ENCODE measurements at places on chromosomes 7 and 10. TPM values are rescaled to one million over a fixed set of nuclear protein-coding genes. Genes with fewer than 3 reads are reported as not detected.

DNA sequence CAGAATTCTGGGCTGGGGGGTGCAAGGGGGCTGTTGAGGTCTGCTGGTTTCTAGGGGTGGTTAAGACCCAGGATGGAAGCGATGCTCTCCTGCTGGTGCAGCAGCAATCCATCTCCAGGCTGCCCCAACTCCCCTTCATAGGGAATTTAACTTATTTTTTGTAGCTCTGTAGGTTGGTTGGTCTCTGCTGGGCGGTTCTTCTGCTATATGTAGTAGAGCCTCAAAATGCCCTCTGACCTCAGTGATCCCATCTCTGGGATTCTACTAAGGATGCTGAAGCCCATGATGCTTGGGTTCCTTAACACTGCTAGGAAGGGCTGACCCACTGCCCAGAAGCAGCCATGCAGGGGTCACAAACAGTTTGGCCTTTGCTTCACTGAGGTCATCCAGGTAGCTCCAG, 49.2 kb downstream of the LRRC20 start:
- H3K36me3 ChIP-seq = no peaks in the 10 kb centered on the region
- no peak for DNase-seq
- H3K4me3 ChIP-seq = no peak overlapping the region
- peak overlapping the region; percentile 82 for H3K27ac ChIP-seq
- no peaks in the 10 kb centered on the region for H3K27me3 ChIP-seq

DNA sequence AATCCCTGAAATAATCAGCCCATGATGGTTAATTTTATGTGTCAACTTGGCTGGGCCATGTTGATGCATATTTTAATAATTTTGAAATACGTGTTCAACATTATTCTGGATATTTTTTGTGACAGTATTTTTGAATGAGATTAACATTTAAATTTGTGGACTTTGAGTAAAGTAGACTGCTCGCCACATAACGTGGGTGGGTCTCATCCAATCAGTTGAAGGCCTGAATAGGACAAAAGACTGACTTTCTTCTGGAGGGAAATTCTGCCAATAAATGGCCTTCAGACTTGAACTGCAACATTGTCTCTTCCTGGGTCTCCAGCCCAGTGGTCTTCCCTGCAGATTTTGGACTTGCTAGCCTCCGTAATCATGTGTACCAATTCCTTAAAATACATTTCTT, 53.6 kb upstream of the BICC1 start:
- peak overlapping the region; percentile 58 for H3K27ac ChIP-seq
- no peak overlapping the region for H3K4me3 ChIP-seq
- no peaks in the 10 kb centered on the region for H3K4me1 ChIP-seq
- no peak for DNase-seq
- no peaks in the 10 kb centered on the region for H3K27me3 ChIP-seq

DNA sequence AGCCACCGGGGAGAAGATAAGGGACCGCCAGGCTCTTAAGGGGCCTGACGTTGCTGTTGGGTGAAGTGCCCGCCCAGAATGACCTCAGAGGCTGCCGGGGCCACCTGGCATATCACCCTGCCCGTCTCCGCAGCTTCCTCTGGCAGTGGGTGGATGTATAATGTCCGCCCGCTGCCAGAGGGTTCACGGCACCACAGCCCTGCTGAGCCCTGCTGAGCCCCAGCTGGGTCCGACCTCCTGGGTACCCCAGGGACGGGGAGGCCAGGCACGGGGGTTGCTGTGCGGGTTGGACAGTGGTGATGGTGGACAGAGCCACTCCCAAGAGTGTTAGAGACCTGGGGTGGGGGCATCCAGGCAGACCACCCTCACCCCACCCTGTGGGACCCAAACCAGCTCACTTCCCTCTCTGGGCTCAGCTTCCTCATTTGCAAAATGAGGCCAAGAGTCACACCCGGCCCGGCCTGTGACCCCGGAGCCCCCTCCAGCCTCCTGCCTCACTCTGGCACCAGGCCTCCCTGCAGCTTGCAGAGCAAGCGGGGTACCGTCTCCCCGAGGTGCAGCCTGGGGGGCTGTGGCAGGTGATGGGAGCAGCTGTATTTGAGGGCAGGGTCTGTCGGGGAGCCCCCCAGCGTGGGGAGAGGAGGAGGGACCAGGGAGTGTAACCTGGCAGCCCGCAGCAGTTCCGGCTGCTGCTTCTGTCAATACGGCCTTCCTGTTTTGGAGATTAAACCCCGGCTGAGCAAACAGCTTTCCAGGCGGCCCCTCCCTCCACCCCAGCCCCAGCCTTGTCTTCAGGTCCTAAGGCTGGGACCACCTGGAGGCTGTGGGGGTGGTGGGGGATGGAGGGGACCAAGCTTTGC, 8.4 kb upstream of the LFNG start:
- H3K4me3 ChIP-seq = no peak overlapping the region
- H3K27me3 ChIP-seq = no peaks in the 10 kb centered on the region
- DNase-seq = no peak
- H3K36me3 ChIP-seq = no peaks in the 10 kb centered on the region
- H3K27ac ChIP-seq = peak overlapping the region; percentile 42

GRCh38 chr7:123271856-123272255, 72.1 kb upstream of the SLC13A1 start:
- H3K4me3 ChIP-seq = no peak overlapping the region
- no peaks in the 10 kb centered on the region for H3K36me3 ChIP-seq
- H3K27ac ChIP-seq = no peak overlapping the region
- H3K4me1 ChIP-seq = no peaks in the 10 kb centered on the region

DNA sequence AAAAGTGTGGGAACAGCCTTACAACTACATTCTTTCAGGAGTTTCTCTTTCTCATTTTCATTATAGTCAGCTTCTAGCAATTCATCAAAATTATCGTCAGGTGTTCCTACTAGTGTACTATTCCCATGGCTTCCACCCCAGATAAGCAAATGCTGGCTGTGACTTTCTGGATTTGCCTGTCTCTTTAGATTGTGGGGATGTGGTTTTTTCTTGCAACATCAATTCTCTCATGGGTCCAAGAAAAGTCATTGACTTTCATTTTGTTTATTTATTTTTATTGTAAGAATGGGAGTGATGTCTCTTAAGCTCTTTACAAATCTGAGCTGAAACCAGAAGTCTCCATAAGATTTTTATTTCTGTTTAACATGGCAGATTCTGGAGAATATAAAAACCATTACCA, 349.7 kb upstream of the SEMA3C start:
- H3K27me3 ChIP-seq = no peaks in the 10 kb centered on the region
- no peaks in the 10 kb centered on the region for H3K36me3 ChIP-seq
- no peaks in the 10 kb centered on the region for H3K4me1 ChIP-seq
- H3K4me3 ChIP-seq = no peak overlapping the region
- no peak overlapping the region for H3K27ac ChIP-seq
- DNase-seq = no peak

- H3K27ac ChIP-seq = no peak overlapping the region
- DNase-seq = no peak
These were observed 13.0 kb upstream of the CHST15 start for GRCh38 chr10:124106241-124106879.

- peaks cover 76% of the 10 kb centered on the region for H3K4me1 ChIP-seq
- DNase-seq = no peak
- H3K27me3 ChIP-seq = no peaks in the 10 kb centered on the region
- H3K27ac ChIP-seq = peak overlapping the region; percentile 98
- H3K4me3 ChIP-seq = peak overlapping the region; percentile 93
These were observed 41.6 kb downstream of the HK1 start for GRCh38 chr10:69319841-69320316.

DNA sequence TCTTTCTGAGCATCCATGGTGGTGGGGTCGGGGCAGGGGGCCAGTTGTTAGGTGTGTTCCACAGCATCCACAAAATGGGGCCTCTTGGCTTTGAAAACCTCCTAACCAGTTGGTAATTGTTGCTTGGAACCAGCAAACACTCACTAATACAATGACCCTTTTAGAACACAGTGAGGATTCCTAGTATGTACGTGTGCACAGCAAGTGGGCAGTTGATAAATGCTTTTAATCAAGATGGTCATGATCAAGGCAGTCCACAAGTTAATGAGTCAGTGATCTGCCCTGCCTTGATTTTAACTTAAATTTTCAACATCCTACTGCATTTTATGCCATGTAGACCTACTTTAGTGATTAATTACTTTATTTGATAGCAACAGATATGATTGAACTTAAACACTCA, 103.1 kb downstream of the ETV1 start:
- no peak for DNase-seq
- no peak overlapping the region for H3K27ac ChIP-seq
- H3K27me3 ChIP-seq = no peaks in the 10 kb centered on the region
- H3K4me1 ChIP-seq = no peaks in the 10 kb centered on the region
- no peaks in the 10 kb centered on the region for H3K36me3 ChIP-seq

DNA sequence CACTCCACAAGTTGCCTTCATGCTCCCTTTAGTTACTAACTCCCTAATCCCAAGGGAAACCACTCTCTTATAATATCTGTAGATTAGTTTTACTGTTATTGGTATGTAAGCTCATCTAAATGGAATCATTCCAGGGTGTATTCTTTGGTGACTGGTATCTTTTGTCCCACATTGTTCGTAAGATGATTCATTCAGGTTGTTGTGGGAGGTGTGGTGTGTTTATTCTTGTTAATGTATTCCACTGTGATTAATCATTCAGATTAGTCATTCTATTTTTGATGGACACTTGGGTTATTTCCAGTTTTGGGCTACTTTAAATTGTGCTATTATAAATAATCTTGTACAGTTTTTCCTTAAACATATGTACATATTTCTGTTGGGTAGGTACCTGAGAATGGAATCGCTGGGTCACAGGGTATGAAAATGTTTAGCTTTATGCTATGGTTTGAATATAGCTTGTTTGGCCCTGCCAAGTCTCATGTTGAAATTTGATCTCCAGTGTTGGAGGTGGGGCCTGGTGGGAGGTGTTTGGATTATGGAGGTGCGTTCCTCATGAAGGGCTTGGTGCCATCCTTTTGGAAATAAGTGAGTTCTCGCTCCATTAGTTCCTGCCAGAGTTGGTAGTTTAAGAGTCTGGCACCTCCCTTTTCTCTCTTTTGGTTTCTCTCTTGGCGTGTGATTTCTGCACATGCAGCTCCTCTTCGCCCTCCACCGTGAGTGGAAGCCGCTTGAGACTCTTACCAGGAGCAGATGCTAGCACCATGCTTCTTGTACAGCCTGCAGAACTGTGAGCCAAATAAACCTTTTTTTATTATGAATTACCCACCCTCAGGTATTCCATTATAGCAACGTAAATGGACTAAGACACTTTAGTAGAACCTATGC, 13.8 kb downstream of the BTRC start:
- H3K27ac ChIP-seq = no peak overlapping the region
- H3K4me3 ChIP-seq = no peak overlapping the region
- H3K36me3 ChIP-seq = peaks cover 16% of the 10 kb centered on the region
- no peaks in the 10 kb centered on the region for H3K27me3 ChIP-seq
- H3K4me1 ChIP-seq = peaks cover 40% of the 10 kb centered on the region
- no peak for DNase-seq

- no peaks in the 10 kb centered on the region for H3K36me3 ChIP-seq
- H3K27ac ChIP-seq = peak overlapping the region; percentile 97
- H3K4me3 ChIP-seq = peak overlapping the region; percentile 82
- DNase-seq = no peak
- H3K4me1 ChIP-seq = peaks cover 13% of the 10 kb centered on the region
These were observed 12.0 kb upstream of the EBLN1 start for GRCh38 chr10:22229802-22230157.

DNA sequence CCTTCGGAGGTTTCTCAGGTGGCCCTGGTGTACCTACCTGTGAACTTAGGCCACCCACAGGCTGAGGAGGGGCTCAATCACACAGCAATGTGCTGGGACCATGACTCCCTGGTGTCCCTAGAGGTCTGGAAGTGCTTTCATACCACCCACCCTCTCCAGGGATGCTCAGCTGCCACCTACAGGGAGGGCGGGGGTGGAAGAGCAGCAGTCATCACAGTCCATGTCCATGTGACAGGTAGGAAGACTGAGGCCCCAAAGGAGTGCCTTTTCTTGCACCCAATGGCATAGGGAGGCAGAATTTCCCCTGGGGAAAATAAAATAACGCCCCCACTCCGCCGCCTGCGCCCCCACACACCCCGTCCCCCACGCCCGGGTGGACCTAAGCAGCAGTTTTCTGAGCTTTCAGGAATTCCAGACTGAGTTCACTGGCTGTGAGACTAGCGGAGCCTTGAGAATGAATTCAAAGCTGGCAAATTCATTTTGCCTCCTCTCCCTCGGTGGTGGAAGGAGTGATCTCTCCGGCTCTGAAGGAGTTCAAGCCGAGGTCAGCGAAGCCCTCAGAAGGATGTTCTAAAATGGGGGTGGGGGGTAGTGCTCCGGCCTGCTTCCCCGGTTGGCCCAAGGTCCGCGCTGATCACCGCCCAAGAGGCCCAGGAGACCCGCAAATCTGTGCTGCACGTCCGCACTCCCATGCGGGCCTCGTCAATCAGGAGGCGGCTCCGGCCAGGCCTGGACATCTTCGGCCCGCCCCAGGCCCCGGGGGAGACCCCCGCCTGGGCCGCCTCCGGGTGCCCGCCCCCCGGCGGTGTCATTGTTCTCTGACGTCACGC, 2.1 kb upstream of the ZMIZ1 start:
- peak overlapping the region; percentile 89 for H3K4me3 ChIP-seq
- no peaks in the 10 kb centered on the region for H3K36me3 ChIP-seq
- H3K27ac ChIP-seq = peak overlapping the region; percentile 99

DNA sequence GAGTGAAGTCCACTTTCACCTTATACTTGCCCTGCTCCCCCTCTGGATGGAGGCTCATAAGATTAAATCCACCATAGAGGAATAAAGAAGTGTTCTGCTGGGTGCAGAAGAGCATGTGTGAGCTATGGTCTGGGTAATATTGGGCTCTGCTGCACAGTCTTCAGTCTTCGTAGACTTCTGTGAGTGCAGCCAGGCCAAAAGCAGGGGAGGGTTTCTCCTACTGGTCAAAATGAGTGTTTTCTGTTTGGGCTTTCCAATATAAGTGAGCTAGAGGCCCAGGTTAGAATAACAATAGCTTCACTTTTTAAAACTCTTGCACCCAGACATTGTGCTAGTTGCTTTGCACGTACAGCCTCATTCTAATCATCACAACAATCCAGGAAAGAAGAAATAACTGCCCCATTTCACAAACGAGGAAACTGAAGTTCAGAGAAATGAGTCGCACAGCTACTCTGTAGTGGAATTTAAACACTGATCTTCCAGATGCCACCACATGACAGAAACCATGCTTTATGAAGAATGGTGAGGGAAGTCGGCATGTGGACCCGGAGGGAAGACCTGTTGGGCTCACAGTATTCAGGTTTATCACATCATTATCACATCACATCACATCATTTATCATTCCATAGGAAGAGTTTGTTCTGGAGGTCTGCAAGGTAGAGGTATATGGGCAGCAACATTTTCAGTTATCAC, 23.8 kb upstream of the MSMB start:
- H3K27ac ChIP-seq = no peak overlapping the region
- no peaks in the 10 kb centered on the region for H3K4me1 ChIP-seq
- no peaks in the 10 kb centered on the region for H3K27me3 ChIP-seq
- DNase-seq = no peak
- no peaks in the 10 kb centered on the region for H3K36me3 ChIP-seq
- H3K4me3 ChIP-seq = no peak overlapping the region

- H3K4me1 ChIP-seq = peaks cover 8% of the 10 kb centered on the region
- H3K27me3 ChIP-seq = no peaks in the 10 kb centered on the region
- no peak overlapping the region for H3K4me3 ChIP-seq
These were observed 653.8 kb downstream of the LRMDA start for GRCh38 chr10:76085002-76085816.

The CEP55 gene
- total RNA-seq = 0.66 TPM

The PAXIP1 gene
- 5.8 TPM for total RNA-seq

The DNAH11 gene
- 0.74 TPM for total RNA-seq

The ACTL6B gene
- total RNA-seq = not detected

The SPDYE16 gene
- total RNA-seq = 0.22 TPM

The STEAP4 gene
- 15.7 TPM for total RNA-seq

The GAD2 gene
- total RNA-seq = not detected

The SLC26A3 gene
- total RNA-seq = 0.33 TPM

The VOPP1 gene
- 23.7 TPM for total RNA-seq

The SLC26A5 gene
- not detected for total RNA-seq

All from left ventricle myocardium inferior (tissue), 1 donor.